Mononuclear cell (primary cell): ENCODE measurements at places on chromosomes 13 and 19. TPM values are rescaled to one million over a fixed set of nuclear protein-coding genes. Genes with fewer than 3 reads are reported as not detected.

WDR88 gene
- total RNA-seq: not detected

TGFBR3L gene
- total RNA-seq: 0.10 TPM

NCR1 gene
- 10.4 TPM for total RNA-seq

PLIN3 gene
- total RNA-seq: 44.1 TPM

ZNF296 gene
- total RNA-seq: 1.2 TPM

NDUFA13 gene
- 68.8 TPM for total RNA-seq

KLF1 gene
- total RNA-seq: not detected

EXOC3L2 gene
- total RNA-seq: 0.31 TPM

GPR12 gene
- not detected for total RNA-seq

IGFL2 gene
- not detected for total RNA-seq

ASPDH gene
- total RNA-seq: not detected

TMEM145 gene
- not detected for total RNA-seq

SLC15A1 gene
- total RNA-seq: not detected

CEACAM4 gene
- total RNA-seq: 3.9 TPM

TMIGD2 gene
- total RNA-seq: 27.8 TPM

KLC3 gene
- total RNA-seq: 0.21 TPM

IGLON5 gene
- total RNA-seq: not detected

GFY gene
- not detected for total RNA-seq

ACTMAP gene
- total RNA-seq: 0.52 TPM

WDR87 gene
- total RNA-seq: under 0.01 TPM

SBK3 gene
- not detected for total RNA-seq

ZNF878 gene
- total RNA-seq: not detected

ARHGAP33 gene
- 4.1 TPM for total RNA-seq

MEIOSIN gene
- not detected for total RNA-seq

CCDC8 gene
- not detected for total RNA-seq

ZNF626 gene
- 9.7 TPM for total RNA-seq

CNMD gene
- 0.10 TPM for total RNA-seq

FCAR gene
- total RNA-seq: 91.3 TPM

NRTN gene
- 0.10 TPM for total RNA-seq

ZNF155 gene
- 6.2 TPM for total RNA-seq

REEP6 gene
- 2.1 TPM for total RNA-seq

ERICH6B gene
- not detected for total RNA-seq

PNMA8C gene
- not detected for total RNA-seq

ZNF208 gene
- 3.1 TPM for total RNA-seq

PPM1N gene
- 4.3 TPM for total RNA-seq

CYP4F12 gene
- total RNA-seq: 0.42 TPM

POU2F2 gene
- 8.3 TPM for total RNA-seq

C19orf85 gene
- total RNA-seq: not detected

CBLC gene
- not detected for total RNA-seq

C1QTNF9B gene
- total RNA-seq: not detected

CRLF1 gene
- 0.21 TPM for total RNA-seq

CGB2 gene
- total RNA-seq: not detected

ZNF132 gene
- 1.9 TPM for total RNA-seq

MVB12A gene
- total RNA-seq: 13.1 TPM

MYH14 gene
- not detected for total RNA-seq

OR4F17 gene
- total RNA-seq: 0.10 TPM

ZNF560 gene
- total RNA-seq: not detected

PTGIR gene
- 5.8 TPM for total RNA-seq

NLRP12 gene
- 6.9 TPM for total RNA-seq

KRTDAP gene
- not detected for total RNA-seq

CYP2A7 gene
- total RNA-seq: not detected
